ENCODE measurements at places on chromosomes 4 and X.

DNA sequence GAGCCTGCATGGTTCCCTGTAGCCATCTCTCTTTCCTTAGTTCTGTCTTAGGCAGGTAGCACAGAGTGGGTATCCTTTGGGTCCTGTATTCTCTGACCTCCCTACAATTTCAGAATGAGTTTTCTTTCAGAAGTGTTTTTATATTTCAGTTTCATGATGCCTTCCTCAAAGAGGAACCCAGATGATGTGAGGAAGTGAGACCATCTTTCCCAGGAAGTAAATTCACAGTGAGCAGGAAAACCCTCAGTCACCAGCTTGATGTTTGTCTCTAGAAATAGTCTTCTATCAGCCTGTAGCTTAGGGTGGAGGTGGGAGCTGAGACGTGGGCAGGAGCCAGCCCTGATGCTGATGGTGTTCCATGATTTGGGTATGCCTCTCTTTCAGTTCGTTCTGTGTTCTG, 16.9 kb downstream of the PLAC1 start:
- no peak for DNase-seq

DNA sequence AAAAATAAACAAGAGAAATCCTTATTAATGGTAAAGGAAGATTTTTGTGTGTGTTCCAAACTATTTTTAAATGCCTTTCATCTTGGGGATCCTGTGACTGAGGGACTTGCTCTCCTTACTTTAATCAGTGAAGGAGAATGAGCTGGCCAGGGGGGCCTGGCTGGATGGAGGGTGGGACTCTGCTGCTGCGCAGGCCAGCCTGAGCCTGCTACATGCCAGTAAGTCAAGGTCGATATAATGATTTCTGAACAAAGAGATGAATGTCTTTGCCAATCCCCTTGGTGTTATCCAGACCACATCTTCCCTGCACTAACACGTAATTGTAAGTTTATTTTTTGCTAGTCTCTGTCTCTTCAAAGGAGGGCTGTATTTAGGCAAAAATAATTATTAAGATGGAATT, 1679.2 kb upstream of the TENM3 start:
- no peak for DNase-seq

- DNase-seq: no peak
These were observed 63.6 kb downstream of the ASB9 start for GRCh38 chrX:15206306-15206705.

GRCh38 chr4:107212565-107212964, 176.5 kb upstream of the DKK2 start:
- DNase-seq: no peak
